AG04449 (cell line): ENCODE measurements at places on chromosomes 12 and 14.

GRCh38 chr14:76922584-76922983 lies 96.4 kb downstream of the LRRC74A start:
- no peak for DNase-seq

DNA sequence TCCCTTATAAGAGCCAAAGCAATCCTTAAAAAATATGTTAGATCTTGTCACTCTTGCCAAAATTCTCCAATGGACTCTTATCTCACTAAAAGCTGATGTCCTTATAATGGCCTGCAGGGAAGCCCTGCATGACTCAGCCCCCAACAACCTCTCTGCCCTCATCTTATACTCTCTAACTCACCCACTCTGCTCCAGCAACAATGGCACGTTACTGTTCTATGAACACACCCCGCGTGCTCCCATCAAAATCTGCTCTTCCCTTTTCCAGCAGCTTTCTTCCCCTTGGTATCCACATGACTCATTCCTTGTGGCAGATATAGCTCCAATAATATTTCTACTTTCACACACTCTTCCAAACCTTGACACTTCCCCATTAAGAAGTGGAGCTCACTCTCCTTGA lies 108.1 kb downstream of the DENND5B start:
- DNase-seq, result no peak

GRCh38 chr12:106171117-106171750 lies 32.5 kb upstream of the NUAK1 start:
- DNase-seq, result no peak

DNA sequence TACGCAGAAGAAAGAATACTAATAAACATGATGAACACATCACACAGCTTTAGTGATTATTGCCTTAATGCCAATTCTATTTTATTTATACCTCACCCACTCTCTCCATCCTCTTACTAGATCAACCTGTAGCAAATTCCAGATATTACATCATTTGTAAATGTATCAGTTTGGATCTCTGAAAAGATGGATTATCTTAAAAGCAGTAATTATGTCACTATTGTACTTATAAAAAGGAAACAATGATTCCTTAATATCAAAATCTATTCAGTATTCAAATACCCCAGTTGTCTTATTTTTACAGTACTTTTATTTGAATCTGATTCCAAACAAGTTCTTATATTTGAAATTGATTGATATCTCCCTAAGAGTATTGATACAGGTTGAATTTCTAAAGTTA lies 892.8 kb upstream of the MDGA2 start:
- no peak for DNase-seq

GRCh38 chr14:53608369-53608768 lies 348.3 kb downstream of the BMP4 start:
- DNase-seq, result no peak

- DNase-seq, result no peak
Observed at GRCh38 chr14:68694516-68695235, 98.2 kb downstream of the ZFP36L1 start.

DNA sequence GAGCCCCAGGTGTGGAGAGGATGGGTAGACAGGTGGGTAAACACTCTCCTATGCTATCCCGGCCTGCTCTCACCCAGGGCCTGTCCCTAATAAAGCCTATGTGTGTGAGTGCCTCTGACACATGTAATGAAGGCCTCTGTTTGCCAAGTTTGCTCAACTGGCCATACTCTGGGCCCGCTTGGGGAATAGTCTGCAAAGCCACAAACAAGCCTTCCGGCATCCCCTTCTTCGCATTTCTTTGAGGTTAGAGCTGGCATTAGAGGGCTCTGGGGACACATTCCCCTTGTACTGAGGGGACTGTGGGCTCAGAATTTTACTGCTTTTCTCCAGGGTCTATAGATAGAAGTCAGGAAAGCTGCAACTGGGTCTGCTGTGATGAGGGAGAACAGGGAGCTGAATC lies 240.5 kb downstream of the C12orf75 start:
- no peak for DNase-seq

DNA sequence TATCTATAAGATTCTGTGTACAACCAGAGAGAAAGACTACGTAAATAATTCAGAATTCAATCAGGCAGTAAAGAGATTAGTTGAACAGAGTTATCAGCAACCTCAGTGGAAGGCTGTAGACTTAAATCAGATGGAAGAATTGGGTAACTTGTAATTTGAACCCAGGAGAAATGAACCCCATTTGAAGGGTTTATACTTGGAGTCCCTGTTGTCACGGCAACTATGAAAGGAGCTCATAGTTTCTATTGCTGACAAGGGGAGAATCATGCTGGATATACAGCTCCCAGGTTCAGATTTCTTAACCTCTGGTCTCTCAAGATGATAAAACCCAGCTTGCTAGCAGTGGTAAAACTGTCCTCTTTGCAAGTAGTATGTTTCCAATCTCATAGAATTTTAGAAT lies 54.4 kb upstream of the BMP4 start:
- DNase-seq, result no peak

GRCh38 chr12:65171870-65172269 lies 2.5 kb downstream of the LEMD3 start:
- no peak for DNase-seq

DNA sequence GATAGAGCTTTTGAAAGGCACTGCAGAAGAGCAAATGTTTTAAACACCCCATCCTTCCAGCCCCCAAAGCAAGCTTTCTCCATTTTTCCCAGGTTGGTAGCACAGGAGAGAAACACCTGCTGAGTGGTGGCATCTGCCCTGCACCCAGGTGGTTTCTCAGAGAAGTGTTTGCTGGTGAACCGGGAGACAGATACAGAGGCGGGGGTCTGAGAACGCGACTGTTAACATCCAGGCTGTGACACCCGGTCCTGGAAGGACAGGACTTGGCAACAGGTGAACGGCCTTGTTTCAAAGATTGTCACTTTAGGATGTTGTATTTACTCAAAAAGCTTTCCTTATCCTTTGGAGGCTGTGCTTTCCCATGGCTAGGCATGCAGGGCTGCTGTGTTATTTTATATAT lies 18.5 kb downstream of the MMAB start:
- DNase-seq, result no peak

GRCh38 chr14:104401785-104402184 lies 177.8 kb upstream of the C14orf180 start:
- no peak for DNase-seq

- DNase-seq, result no peak
Observed at GRCh38 chr14:91419044-91419397, 1.4 kb upstream of the CCDC88C start.

- DNase-seq, result no peak
Observed at GRCh38 chr12:103373088-103373523, 122.7 kb downstream of the C12orf42 start.

GRCh38 chr14:91252871-91253794 lies 8.6 kb upstream of the GPR68 start:
- no peak for DNase-seq

DNA sequence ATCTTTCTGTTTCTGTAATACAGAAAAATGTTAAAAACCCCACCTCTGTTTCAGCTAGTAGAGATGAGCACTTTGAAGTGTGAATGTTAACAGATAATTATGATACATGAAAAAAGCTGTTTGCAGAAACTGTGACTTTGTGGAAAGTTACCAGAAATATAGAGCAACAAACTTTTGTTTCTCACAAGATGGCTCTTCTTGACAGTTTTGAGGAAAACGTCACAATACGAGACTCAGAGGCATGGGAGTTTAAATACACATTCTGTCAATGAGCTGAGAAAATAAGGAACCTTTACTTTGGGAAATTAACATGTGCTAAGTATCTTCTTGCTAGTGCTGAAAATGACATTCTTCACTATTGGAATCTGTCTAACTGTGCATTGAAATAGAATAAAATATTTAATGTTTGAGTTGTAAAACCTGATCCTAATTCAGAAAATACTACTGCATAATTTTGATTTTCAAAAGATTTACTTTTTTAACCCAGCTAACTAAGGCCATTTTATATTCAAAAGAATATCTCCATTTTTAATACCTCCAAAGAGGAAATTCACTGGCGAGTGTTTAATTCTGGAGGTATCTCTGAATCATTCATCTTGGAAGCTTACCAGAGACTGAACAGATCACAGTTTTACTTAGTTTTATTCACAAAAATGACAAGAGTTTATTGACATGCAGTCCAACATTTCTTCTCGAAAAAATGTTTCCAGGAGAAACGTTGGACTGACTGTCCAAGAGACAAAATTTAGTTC lies 308.9 kb upstream of the LRFN5 start:
- no peak for DNase-seq

GRCh38 chr14:77158175-77158881 lies 16.7 kb upstream of the ZDHHC22 start:
- DNase-seq, result peak; percentile 14

DNA sequence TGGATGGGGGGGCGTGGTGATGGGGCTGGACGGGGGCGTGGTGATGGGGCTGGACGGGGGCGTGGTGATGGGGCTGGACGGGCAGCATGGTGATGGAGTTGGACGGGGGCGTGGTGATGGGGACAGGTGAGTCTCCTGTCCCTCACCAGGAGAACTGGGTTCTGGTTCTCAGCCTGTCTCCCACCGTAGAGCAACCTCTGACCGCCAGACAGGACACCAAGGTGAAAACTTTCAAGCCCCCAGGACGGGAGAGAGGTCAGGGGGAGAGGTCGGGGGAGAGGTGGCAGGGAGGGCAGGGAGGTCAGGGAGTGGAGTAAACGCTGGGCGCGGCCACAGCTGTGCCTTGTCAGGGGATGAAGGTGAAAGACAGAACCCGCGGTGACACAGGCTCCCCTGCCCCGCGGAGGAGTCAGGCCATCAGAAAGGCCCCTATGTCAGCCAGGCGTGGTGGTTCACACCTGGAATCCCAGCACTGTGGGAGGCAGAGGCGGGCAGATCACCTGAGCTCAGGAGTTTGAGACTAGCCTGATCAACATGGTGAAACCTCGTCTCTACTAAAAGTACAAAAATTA lies 84.6 kb downstream of the GALNT9 start:
- DNase-seq, result no peak

DNA sequence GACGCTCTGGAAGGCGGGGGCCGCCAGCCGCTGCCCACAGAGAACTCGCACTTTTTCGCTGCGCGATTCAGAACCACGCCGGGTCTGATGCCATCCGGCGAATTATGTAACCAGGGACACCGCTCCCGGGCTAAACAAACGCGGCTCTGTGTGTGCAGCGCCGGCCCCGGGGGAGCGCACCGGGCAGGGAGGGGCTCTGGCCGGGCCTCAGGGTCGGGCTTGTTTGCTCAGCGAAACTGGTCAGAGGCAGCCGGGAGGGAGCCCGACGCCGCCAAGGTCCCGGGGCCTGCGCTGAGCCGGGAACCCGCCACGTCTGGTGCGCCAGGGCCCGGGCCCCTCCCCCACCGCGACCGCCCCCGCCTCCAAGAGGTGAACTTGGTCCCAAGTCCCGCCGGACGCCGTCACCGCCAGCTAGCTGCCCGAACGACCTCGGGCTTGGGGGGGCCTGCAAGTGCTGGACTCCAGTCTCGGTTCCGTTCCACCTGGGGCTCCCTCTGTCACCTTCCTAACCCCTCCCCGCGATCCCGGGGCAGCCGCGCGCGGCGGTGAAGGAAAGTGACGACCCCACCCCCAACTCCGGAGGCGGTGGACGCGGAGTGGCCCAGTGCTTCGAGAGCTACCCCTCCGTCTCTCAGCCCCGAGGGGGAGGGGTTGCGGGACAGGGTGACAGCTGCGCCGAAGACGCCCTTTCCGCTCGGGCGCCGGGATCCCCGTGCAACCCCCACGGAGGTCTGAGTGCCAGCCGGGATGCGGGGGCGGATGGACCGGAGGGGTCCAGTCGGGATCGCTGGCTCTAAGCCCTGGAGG lies 848 bp downstream of the CTDSP2 start:
- DNase-seq, result no peak

DNA sequence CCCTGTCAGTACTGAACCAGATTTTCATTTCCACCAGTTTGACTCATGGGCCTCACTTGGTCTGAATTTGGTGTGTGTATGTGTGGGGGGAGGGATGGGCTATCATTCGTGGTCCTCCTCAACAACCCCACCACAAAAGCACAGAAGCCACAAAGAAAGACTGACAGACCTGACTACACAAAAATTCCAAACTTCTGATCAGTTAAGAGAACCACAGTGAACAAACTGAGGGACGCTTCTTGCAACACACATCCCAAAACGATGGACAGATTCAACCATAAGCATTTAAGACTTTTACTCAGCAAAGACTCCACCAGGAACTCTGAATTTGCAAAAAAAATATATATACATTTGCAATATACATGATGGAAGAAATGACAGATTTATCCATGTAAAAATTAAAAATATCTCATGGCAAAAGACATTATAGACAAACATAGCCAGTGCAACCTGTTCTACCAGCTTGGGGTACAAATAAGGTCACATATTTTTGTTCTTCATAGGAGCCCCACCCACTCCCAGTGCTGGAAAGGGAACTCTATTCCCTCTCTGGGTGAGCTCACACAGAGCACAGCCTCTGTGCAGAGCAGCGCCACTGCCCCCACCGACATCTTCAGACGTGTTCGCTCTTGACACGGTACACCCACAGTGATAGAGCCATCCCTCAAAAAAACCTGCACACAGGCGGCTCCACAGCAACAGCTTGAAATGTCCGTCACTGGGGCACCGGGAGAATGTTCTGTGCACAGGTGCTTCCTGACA lies 49.7 kb downstream of the JAG2 start:
- no peak for DNase-seq

DNA sequence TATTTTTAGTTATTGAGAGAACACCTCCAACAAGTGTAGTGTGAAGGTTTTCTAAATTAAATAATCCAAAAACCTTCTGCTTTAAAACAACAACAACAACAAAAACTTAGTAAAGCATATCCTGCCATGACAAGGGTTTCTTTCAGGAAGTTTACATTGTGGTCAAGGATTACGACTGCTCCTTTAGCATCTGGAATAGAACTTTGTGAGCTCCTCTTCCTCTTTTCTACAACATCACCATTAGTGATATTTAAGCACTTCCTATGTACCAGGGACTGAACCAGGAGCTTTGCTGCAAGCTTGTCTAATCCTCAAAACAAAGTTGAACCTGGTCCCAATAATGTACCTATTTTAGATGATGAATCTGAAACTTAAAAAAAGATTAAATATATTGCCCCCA lies 315.4 kb upstream of the KITLG start:
- DNase-seq, result no peak

DNA sequence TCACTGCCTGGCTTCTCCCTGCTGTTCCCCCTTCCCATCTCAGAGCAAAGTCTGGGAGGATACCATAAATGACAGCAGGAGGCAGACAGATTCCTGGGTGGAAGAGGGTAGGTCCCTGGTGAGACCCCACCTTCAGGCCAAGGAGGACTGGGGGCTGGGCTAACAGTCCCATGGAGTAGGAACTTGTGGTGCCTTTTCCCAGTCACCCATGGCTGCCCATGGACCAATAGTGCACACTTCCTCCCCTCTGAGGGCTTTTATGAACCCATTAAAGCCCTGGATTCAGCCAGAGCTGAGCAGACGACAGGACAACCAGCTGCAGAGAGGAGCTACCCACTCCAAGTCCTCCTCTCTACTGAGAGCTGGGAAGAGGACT lies 36.6 kb upstream of the OR5AU1 start:
- DNase-seq, result no peak

DNA sequence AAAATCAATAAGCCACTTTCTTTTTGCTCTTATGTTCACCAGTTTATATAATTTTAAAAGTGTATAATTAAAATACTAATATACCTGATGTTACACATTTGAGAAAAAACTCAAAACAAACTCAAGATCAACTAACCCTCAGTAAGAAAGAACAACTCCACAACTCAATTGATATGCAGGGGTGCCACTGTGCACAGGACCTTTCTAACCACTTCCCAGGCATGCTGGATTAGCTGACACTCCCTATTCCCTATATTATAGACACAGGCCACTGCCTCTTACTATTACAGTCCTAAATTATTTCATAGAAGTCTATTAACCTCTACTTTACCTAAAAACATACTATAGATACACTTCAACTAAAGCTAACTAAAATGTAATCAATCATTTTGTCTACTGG lies 191.7 kb upstream of the KRR1 start:
- DNase-seq, result no peak

GRCh38 chr12:54601841-54602240 lies 13.4 kb upstream of the PPP1R1A start:
- DNase-seq, result no peak
